ENCODE measurements at places on chromosomes 12 and 14.

DNA sequence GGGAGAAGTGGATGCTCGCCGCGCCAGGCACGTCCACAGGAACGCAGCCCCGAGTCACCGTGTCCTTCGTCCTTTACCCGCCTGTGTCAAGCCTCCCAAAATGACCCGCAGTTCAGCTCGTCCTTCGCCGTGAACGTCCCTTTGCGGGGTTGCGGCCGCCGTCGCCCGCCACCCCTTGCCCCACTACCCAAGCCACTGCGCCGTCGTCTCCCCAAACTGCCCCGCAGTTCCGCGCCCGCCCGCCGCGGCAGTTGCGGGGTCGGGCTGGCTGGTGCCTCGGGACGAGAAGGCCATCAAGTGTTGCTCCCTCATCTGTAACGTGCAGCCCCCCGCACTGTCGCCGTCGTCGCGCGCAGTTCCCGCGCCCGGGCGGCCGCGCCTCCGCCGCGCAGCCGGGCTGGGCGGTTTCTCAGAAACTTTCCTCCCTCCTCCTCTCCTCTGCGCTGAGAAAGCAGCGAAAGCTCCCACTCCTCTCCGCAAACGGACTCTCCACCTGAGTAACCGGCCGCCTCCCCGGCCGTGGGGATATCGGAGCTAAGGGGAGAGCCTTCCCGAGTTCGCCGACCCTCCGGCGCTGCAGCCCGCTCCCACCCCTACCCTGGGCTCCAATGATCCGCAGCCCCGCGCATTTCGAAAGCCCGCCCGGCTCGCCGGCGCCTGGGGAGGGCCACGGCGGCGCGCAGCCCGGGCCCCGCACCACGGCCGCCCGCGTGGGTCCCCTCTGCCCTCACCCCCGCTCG is 6.7 kb downstream of the CDKN1B start:
- DNase-seq, result no peak

DNA sequence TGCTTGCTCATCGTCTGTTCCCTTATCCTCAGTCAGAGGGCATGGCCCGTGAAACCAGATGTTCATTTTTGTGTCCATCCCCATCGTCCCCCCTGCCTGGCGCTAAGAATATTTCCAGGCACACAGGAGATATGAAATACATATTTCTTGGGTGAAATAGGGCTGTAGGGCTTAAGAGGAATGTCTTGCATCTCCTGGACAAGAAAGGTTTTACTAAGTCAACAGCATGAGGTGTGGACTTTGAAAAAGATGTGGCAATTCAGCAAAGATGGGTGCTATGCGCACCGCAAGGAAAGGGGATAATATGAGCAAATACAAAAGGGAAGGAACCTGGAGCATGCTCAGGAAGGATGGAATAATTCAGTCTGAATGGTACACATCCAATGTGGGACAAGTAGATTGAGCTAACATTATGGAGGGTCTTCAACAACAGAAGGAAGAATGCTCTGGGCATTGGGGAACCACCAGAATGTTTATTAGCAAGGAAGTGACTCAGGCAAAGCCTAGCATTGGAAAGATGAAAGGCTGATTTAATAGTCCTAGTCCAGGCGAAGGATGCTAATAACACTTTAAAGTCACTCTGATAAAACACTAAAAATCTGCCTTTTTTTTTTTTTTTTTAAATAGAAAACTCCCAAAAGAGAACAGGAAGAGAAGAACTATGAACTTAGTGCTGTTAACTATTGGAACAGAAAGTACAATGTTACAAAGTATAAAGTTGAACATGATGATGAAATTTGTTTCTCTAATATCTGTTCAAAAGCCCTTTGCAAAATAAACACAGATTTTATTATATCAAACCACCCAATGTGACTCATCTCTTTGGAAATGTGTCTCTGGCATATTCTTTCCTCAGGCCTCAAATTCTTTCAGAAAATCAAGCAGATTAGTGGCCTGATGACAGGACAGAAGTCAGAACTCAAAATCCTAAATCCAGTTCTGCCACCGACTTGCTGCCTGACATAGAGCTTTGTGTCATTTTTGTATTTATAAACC is 449.5 kb downstream of the BCAT1 start:
- no peak for DNase-seq

- DNase-seq, result no peak
Observed at GRCh38 chr12:15525441-15525840, 203.1 kb downstream of the PTPRO start.

DNA sequence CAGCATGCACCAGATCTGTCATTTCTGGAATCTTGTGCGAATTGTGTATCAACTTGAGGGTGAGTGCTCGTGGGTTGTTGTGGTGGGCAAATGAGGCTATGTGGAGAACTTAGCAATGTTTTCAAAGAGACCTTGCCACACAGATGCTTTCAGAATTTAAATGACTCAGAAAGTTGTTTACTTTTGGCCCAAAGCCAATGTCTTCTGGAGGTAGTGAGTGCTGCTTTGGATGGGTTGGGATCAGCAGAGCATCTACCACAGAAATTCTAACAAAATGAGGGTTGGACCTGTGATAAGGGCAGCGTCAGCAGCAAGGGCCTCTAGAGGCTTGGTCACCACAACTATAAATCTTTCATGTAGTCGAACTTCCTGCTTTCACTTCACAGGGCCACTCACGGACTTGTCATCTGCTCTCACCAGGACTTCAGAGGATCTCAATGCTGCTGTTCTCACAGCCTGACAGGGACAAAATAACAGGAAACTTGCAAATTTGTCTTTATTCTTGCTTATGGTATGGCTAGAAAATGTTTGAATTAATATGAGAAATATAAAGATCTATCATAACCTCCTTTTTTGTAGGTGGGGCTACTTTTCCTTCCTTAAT is 111.4 kb downstream of the DACT1 start:
- DNase-seq, result peak; percentile 73

GRCh38 chr12:105641749-105642148 is 311.3 kb downstream of the C12orf75 start:
- DNase-seq, result peak; percentile 6

- DNase-seq, result no peak
Observed at GRCh38 chr12:19440916-19441315, 1.6 kb downstream of the AEBP2 start.

- peak; percentile 5 for DNase-seq
Observed at GRCh38 chr12:98793121-98793520, 148.0 kb downstream of the APAF1 start.

GRCh38 chr14:92555465-92556111 is 42.0 kb downstream of the RIN3 start:
- DNase-seq, result no peak

DNA sequence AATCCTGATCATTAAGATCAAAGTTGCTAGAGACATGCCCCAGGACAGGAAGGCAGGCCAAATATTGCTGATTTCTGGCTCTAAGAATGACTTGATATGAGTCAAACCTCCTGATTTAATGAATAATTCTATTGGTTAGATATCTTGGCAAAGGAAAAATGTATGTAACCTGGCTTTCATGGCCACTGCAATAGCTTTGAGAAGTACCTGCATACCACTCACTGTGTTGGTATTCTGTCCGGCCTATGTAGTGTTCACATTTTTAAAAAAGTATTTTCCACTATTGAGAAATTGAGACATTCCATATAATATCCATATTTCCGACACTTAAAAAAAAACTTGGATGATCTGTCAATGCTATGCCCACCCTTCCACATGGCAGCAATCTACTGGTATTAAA is 283.1 kb upstream of the SOX5 start:
- no peak for DNase-seq
